ENCODE measurements at places on chromosomes 12 and 14.

- DNase-seq = no peak
Measured at GRCh38 chr12:97426492-97427116, 36.0 kb upstream of the RMST start.

DNA sequence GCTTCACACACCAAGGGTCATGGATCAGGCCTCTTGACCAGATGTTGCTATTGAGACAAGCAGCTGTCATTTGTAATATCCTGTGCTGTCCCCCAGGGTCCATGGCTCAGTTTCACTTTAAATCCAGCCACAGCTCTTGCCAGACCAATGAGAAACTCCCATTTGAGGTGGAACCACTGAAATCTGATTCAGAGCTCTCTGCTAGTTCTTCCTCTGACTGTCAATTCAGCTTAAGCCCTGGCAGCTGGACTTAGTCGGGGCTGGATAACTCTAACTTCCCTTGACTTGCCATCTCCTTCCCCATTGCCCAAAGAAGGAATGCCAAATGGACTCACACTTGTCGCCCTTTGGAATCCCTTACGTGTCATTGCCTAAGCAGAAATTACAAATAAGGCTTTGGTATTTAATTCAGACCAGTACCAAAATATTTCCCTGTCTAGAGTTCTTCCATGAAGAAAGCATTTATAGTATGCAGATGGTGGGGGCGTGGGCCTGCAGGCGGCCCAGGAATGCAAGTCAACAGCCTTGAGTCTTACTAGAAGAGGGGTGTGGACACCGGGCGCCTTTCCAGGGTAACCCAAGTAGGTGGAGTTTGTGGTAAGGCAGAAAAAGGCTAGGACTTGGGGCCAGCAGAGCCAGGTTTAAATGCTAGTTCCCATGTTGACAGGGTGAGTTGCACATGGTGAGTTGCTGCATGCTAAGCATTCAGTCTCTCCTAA, 96.9 kb upstream of the TMPO start:
- DNase-seq = peak; percentile 80

DNA sequence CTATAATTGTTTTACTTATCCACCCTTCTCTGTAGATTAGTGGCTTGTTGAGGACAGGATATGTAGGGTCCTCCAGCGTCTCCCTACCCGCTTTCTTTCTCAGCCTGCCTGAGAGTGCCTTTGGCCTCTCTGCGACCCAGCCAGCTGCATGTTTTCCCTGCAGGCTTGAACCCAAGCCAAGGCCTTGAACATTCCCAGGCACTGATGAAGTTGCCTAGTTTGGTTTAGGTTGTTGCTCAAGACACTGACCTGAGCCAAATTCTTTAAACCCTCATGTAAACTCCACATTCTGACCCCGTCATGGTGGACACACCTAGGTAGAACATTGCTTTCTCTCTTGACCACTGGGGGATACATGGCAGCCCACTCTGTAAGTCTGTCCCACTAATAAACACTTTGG, 33.4 kb upstream of the TXNRD1 start:
- DNase-seq = peak; percentile 71

- DNase-seq = no peak
Measured at GRCh38 chr12:93302331-93303229, 75.1 kb upstream of the NUDT4 start.

GRCh38 chr14:95489214-95490137, 27.0 kb downstream of the SYNE3 start:
- DNase-seq = no peak

Measured in left ventricle myocardium inferior (tissue), 1 donor.